Cortex of kidney (tissue), 1 donor: ENCODE measurements at places on chromosomes 6 and 20.

- DNase-seq = no peak
Measured at GRCh38 chr6:147297663-147298316, 93.6 kb downstream of the STXBP5 start.

DNA sequence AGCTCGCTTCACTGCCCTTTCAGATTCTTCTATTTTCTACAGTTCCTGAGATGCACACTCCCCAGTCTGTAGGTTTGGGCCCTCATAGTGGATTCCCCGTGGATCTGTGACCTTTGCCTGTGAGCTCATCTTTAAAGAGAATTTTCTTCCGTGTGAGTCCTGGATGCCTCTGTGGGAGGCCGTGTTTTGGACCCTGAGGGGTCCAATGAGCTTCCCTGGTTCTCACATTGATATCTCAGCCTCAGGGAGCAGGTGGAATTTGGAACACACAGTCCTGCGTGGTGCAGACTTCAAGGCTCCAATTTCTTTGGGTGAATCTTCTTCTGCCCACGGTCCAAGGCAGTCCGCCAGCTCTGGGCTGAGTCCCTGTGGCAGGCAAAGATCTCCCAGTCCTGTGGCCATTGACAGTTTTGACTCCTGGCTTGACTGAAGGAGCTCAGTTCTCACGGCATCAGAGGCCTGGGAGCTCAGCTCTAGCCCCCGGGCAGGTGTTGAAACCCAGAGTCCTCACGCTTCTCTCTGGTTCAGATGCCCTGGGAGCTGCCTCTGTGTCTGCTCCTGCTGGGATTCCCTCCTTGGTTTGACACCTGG is 61.0 kb downstream of the PSMG4 start:
- no peak for DNase-seq

GRCh38 chr20:33821270-33821836 is 10.2 kb downstream of the CHMP4B start:
- no peak for DNase-seq

DNA sequence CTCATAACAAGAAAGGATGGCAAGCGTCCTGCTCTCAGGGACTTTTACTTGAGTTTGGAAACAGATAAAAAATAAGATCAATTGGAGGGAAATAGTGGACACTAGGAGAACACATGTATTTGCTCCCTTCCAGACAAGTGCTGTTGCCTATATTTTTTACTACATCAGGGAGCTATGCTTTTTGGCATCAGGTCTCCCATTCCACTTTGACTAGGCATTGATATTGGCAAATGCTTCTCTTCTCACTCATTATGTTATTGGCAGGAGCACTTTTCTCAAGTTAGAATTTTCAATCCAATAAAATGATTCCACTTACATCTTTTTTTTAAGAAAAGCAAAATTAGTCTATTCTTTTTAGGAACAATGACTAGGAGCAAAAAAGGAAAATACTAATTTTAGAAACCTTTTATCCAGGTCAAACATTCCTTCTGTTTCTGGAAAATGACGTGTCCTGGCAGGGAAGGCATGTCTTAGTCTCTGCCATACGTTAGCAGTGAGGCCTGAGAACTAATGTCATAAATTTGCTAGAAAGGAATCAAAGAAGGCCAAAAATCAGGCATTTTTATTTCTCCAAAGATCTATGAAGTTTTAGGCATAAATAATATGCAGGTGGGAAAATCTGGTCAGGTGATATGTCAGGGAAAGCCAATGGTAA is 21.4 kb downstream of the BCAS1 start:
- no peak for DNase-seq

DNA sequence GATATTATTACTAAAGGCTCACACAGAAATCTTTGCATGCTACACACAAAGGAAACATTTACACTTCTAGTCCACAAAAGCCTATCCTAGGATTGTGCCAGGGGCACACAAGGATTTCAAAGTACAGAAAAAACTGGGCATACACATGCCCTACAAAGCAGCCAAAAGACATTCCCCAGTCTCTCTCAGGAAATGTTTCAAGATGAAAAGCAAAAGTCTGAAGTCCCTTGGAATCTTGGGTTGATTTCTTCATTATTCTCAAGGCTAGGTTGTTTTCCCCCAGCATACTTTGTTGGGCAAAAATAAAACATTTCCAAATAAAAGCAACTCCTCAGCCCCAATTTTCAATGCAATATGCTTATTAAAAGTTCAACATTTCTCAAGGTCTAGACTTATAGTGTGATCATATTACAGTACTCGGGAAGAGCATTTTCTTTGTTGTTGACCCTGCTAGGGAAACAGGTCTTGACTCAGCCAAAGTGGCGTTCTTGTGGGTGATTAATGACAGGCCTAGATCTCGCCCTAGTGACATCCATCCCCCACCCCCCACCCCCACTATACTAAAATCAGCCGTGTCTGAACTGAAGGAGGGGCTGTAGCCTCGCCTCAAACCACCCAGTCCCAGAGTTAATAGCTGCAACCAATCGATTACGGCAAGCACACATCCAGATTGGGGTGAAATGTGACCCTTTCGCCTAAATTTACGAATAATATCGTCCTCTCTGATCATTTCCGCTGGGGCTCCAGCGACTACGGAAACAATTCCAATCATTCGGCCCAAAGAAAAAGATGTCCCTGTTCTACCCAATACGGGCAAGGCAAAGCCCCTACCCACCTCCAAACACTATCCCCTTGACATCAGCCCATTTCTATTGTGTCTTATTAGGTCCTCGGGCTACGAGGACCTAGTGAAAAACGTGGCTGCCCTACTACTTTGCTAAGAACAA is 1.4 kb downstream of the AKIRIN2 start:
- DNase-seq = no peak

DNA sequence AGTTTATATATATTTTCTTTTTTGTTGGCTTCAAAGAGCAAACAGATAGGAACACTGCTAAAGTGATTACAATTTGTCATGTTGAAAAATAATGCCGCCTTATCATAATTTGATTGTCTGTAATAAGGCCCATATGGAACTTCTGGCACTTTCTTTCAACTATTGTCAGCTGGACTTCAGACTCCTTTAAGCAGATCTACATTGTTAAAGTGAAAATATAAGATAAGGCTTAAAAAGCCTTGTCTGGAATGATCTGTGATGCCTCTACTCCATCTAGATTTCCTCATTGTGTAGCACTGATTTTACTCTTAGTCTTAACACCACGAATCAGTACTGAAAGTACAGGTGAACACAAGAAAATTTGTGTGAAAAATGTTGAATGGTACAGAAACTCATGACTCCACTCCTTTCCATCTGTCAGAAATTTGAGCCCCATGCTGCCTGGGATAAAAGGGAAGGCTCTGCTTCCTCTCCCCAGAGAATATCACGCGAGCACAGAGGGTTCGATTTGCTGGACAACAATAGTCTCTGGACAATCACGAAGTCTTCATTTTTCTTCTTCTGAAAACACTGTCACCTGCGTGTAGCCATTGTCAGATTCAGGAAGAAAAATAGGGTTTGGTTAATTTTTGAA is 56.0 kb downstream of the BCAS1 start:
- no peak for DNase-seq

GRCh38 chr6:19603721-19604120 is 233.4 kb upstream of the ID4 start:
- DNase-seq = no peak

GRCh38 chr20:24961384-24962181 is 12.5 kb downstream of the CST7 start:
- DNase-seq = no peak

DNA sequence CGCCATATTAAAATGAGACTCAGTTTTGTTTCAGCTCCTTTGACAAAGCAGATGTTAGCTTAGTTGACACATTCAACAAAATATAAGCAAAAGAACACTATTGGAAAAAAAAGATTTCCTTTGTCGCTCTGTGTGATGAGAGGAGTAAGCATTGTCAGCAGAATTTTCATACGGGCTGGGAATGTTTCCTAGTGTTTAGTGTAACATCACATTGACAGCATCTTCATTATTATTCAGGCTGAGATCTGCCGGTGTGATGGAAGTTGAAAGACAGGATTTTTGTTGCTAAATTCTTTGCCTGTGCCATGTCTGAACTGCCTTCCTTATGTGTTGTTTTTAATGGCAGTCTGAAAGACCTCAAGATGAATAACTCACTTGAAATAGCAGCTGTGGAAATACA is 49.1 kb downstream of the GRM1 start:
- no peak for DNase-seq

DNA sequence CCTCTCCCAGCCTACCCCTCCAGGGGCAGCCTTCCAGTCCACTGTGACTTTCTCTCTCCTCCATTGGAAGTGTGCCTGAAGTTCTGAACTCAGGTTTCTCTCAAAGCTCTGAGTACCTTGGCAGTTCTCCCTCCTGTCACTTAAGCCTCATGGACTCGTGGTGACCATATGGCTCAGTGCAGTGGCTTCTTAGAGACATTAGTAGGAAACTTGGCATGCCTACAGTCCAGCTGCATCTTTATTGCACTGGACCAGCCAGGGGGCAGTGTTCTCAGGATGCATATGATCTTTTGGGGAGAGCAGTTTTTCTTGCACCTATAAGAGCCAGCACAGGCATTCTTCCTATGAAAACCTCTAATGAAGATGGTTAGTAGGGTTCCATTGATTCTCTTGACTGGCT is 47.5 kb upstream of the KCNK16 start:
- no peak for DNase-seq

GRCh38 chr6:151216804-151217203 is 23.0 kb upstream of the AKAP12 start:
- DNase-seq = no peak

DNA sequence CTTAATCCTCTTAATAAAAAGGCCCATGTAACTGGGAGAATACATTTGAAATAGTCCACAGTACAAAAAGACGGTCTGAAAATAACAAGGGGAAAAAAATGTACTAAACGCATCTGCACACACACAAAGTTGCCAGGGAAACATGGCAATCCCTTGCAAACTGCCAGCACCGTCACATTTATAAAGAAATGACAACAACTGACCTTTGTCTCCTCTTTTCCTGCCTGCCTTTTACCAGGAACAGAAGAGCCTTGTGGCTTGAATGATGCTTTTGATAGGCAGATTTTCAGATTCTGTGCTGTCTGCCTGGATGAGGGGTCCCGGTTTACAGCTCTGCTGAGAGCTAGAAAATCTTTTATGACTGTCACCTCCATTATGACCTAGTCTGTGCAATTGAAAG is 308.6 kb upstream of the ZFP64 start:
- DNase-seq = no peak

GRCh38 chr20:52867305-52867704 is 104.9 kb upstream of the TSHZ2 start:
- DNase-seq = no peak

DNA sequence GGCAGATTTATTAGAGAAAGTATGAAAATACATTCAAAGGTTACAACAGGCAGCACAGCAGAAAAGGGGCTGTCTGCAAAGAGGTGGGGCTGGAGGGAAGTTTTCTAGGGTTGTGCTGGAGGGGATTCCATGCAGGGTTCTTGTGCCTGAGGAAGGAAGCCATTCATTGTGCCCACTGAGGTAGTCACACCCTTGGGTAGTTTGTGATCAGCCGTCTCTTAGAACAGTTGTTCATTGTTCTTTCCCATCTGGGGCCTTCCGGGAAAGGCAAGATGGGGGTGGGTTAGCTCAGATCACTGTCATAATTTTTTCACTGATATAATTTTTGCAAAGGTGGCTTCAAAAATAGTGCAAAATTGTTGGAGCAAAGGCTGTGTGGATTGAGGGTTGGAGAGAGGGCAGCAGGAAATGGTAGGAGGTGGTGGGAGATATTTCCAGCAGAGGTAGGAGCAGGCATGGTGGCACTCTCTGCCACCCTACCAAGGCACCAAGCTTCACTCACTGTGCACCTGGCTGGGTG is 80.5 kb upstream of the GPR6 start:
- DNase-seq = no peak

- no peak for DNase-seq
Measured at GRCh38 chr6:28974505-28974904, 30.6 kb downstream of the ZNF311 start.

DNA sequence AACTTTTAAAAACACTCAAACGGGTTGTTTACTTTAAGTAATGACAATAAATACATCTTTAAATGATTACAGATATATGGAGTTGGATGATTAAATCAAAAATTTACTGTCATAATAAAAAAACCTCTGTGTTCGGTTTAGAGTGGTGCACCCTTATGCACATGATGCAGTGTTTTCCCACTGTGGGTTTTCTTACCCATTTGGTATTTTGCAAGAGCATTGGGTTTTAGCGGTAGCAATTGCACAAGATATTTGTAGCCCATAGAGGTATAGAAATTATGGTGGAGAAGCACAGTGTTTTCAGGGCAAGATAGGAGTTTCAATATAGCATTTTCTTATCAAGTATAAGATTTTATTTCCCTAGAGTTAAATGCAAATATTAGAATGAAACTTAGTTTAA is 410.8 kb upstream of the PLCB4 start:
- no peak for DNase-seq

DNA sequence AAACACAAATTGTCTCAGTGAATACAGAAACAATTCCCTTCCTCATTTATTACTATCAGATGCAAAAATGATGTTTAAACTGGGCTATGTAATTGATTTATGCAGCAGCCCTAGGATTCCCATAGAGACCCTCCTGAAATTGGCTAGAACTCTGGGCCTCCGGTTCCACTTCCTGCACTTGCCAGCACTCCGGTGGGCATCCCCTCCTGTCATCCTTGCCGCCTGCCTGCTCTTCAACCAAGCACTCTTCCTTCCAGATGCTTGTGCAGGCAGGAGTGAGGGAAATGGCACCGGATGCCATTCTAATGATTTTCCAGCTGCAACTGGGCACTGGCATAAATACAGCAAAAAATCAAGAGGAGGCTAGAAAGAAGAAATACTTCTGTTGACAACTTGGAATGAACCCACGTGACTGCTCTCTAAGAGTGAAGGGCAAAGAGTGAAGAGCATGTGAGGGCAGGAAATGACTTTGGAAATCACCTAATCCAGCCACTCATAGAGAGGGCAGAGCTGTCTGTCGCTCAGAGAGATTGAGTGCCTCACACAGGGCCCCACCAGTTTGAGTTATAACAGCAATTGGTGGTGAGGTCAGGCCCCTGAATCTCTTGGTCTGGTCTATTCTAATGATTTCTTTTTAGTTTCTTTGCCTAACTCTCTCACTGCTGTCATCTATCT is 3.7 kb upstream of the NEDD9 start:
- DNase-seq = no peak

GRCh38 chr6:170052991-170053821 is 237.7 kb downstream of the DLL1 start:
- no peak for DNase-seq

DNA sequence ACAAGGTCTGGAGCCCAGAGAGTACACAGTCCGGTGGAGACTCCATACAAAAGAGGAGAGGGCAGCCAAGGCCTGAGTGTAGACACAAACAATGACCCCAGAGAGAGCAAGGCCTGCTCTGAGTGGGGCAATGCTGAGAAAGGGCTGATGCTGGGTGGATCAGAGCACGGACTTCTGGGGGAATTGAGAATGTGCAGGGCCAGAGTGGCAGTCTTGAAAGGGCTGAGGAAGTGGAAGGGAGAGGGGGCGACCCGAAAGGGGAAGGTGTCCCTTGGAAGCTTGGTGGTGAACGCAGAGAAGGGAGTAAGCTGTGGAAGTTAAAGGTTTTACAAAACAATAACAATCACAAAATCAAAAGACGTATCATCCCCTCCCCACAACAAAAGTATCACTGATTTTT is 12.0 kb upstream of the GRM4 start:
- no peak for DNase-seq

GRCh38 chr6:86963352-86963751 is 26.0 kb downstream of the HTR1E start:
- no peak for DNase-seq

GRCh38 chr20:40197691-40198090 is 491.3 kb downstream of the MAFB start:
- DNase-seq = no peak
